Activated CD4-positive, alpha-beta T cell treated with anti-CD3 and anti-CD28 coated beads, Interleukin-2, amount 50 U/mL, for 1 hour (primary cell): ENCODE measurements at places on chromosomes 13 and 19.
A peak's percentile ranks its signal among the peaks of the same experiment; 100 is the strongest.

DNA sequence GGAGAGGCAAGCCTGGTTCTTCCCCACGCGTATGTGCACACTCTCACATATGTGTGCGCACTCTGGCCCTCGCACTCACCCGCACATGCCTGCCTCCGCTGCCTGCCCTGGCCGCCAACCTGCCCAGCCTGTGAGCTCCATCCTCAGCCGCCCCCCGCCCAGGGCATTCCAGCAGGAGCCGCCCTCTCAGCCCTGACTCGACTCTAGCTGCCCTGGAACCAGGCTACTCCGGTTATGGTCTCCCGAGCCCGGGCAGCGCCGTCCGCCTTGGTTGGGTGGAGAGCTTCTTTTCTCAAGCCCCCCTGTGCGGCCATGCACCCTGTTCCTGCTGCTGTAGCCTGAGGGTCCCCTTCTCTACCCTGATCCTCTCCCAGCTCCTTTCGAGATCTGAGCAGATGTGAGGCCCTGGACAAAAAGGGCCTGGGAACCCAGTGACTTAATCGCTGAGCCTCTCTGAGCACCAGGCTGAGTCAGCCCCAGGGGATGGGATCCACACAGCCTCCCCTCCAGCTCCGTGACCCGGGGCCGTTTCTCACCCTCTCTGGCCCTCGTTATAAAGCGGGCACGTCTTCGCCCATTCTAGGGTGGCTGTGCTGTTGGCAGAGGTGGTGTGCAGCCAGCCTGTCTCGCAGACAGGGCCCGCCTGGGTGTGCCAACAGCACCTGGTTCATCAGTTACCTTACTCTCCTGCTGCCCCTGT lies 191.5 kb downstream of the TEX29 start:
- no peak for DNase-seq

- no peak for DNase-seq
Measured at GRCh38 chr13:113224486-113224885, 15.1 kb downstream of the CUL4A start.

GRCh38 chr19:20279516-20279915 lies 112.5 kb downstream of the ZNF486 start:
- no peak for DNase-seq

DNA sequence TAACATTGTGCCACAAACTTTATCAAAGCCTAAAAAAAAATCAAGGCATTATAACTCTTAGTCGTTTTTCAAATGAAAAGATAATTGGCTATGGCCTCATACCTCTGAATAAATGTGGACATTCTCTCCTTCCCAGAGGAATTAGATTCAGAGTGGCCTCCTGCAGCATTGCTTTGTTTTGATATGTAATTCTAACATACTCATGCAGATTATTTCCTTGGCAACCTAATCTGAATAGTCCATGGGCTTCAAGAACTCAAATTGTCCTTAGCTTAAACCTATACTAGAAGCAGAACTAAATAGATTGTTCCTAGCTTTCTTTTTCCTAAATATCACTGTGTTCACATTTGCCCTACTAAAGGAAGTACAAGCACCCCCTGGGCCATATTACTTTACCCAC lies 1146.9 kb downstream of the OLFM4 start:
- DNase-seq: no peak

DNA sequence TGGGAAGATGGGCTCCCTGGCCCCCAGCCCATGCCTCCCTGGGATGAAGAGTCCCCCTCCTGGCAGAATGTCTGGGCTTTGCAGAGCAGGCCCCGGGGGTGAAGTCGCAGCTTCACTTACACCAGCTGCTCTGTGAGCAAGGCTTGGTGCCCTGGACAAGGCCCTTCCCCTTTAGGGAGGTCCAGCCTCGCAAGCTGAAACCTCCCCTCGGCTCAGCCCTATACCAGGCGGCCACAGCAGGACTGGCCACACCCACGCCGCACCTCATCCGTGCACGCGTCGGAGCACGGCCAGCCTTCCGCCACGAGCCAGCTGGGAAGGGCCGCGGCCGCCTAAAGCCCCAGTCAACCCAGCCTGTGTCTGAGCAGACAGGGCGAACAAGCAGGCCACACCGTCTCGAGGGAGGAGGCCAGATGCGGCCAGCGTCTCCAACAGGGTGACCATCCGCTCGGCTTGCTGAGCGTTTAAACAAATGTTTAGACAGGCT lies 83.2 kb upstream of the MCF2L start:
- DNase-seq: no peak

GRCh38 chr19:50465986-50466705 lies 10.2 kb upstream of the EMC10 start:
- DNase-seq: no peak

DNA sequence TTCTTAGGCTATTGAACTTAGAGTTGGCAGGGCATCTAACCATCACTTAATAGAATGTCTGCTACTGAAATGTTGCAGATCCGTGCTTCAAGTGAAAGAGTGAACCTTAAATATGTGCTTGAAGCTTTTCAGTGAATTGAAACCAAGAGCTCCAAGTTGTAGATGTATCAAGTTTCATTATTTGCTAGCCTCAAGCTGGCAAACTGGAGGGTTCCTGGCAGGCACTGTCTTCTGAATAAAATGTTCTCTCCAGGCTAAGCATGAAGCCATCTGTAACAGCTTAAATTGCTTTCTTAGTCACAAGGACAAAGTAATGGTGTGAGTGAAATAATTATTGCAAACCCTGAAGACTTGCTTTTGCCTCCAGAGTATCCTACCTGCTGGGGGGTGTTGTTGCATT lies 415.0 kb upstream of the SPRY2 start:
- DNase-seq: no peak

DNA sequence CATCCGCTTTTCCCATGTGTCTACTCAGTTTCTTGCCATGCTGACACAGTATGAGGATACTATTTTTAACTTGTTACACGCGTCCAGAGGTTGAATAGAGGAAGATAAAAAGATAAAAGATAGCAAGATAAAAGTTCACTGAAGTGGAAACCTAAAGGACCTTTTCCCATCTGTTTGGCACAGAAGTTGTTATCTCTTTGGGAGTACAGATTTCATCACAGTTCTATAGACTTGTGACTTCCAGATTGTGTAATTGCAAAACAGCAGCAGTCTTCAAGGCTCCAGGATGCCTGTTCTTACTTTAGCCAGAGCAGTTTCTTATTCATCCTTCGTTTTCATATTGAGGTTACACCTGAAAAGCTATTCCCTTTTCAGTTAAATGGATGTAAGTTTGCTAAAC lies 369.2 kb downstream of the GPC5 start:
- no peak for DNase-seq

DNA sequence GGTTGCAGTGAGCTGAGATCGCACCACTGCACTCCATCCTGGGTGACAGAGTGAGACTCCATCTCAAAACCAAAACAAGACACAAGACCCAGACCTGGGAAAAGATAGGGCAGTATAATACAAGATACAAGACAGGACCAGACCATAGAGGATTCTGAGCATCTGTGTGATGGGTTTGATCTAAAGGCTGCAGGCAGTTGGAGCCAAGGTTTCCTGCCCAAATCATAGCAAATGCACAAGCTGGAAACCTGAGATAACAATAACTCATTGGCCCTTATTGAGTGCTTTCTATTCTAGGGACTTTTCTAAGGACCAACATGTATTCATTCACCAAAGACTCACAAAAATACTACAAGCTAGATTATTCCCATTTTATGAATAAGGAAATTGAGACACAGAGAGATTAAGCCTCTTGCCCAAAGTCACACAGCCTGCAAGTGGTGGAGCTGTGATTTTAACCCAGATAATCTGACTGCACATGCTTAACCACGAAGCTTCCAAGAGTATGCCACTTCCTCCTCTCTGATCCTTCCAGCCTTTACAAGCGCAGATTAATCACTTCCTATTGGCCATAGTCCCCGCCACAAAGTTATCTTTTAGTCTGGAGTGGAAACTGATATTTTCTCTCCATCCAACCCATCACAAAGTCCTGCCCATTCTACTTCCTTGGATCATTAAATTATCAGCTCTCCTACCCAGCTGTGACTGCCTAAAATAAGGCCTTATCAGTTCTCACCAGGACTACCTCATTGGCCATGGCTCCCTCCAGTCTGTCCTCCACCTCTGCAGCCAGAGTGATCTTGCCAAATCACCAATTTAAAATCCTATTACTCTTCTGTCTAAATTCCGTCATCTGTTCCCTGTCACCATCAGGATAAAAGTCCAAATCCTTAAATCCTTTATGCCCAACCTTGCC lies 147.2 kb downstream of the FLT1 start:
- no peak for DNase-seq

DNA sequence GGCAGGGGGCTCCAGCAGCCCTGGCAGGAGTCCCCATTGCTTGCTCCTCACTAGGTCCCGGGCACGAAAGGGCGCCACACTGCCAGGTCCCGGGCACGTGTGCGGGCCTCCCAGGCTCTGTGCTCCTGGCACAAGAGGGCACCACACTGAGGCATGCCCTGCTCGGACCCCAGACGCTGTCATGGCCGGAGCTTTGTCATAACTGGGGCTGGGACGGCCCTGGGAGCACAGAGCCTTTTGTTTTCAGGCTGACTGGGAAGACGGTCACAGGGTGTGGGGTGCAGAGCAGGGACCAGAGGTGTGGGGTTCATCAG lies 7.4 kb downstream of the BSG start:
- no peak for DNase-seq

DNA sequence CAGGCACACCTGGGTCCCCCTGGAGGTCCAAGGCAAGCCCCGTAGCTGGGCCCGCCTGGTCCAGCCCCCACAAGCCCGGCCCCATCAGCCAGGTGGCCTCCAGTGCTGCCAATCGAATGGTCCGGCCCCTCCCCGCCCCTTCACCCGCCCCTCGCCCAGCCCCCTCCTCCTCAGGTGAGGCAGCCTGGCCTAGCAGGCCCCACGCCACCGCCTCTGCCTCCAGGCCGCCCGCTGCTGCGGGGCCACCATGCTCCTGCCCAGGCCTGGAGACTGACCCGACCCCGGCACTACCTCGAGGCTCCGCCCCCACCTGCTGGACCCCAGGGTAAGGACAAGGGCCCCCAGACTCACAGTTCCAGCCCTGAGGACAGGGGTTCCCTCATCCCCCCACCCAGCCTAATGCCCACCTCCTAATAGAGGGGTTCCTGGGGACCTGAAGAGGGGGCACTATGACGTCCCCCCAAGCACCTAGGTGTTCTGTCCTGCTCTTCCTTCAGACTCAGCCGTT lies at the start of gene HPN:
TSS of gene HPN (plus strand) at position 174 of the 508 bp plus-strand sequence. CDS start 786 bp downstream, outside the sequence.
- DNase-seq: no peak

DNA sequence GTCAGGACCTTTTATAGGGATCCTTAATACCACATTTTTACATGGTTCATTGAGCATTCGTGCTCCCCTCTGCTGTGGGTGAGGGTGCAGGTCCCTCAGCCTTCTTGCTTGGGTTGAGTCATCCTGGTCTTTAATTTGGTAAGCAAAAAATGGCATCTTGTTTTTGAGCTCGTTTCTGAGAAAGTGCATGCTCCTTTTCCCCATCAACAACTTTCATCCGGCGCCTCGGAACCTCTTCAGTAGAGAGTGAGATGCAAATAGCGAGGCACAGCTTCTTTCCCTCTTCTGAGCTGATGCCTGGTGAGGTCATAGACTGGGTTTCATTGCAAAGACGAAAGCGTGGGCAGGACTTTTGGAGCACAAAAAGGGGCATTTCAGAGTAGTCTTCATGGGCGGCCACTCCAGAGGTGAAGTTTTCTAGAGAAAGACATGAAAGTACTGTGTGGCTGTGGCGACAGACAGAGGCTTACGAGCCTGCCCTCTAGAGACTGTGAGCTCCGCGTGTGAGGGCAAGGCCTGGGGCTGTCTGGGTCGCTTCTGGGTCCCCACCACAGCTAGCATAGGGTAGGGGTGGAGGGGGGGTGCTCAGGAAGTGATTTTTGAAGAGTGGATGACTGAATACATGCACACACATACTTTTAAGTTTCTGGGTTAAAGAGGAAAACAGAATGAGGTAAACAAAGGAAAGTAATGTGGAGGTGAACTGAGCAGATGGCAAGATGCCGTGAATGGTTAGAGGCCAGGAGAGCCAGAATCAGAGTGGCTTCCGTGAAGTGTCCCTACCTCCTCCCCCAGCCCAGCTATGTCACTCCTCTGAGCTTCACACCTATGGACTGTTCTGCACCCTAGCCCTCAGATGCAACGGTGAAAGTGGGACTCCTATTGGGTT lies 44.3 kb downstream of the BBC3 start:
- peak; percentile 80 for DNase-seq

DNA sequence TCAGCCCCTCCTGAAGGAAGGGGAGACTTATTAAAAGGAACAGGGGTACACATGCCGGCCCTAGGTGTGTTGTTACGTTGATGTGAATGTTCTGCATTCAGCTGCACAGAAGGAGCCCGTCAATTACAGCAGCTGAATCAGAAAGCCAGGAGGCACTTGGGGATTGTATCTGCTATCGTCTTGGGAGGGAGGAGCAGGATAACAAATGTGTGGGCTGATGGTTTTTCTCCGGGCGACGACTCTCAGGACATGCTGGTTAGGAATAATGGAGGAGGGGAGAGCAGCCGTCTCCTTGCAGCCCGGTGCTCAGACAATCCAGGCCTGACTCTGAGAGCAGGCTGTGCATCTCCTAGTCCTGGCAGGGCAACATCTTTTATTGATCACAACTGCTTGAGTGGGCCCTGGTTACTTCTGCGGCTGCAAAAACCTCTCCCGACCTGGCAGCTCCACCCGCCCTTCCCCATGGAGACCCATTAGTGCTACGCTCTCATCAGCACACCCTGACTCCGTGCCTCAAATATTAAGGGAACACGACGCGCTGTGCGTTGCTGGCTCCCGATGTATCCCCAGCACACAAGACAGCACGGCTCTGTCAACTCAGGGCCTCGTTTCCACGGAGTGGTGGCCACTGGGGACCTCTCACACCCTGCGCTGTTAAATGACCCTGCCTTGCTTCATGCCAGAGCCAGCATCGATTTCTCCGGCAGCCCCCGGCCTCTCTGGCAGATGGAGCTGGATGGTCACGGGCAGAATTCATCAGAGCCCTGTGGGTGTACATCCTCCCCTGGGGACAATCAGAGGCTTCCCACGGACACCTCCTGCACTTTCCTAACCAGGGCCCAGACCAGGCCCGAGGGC lies 25.3 kb downstream of the PEPD start:
- no peak for DNase-seq

GRCh38 chr13:25295228-25295627 lies 6.2 kb upstream of the NUP58 start:
- no peak for DNase-seq

GRCh38 chr13:73938372-73939070 lies 195.7 kb downstream of the KLF12 start:
- no peak for DNase-seq

- DNase-seq: no peak
Measured at GRCh38 chr13:100088273-100088643, 635 bp upstream of the PCCA start.

- peak; percentile 82 for DNase-seq
Measured at GRCh38 chr19:12933287-12934072, at the start of gene FARSA. FARSA (minus strand) TSS chr19:12933711; CDS start chr19:12933696, 15 bp downstream.

- DNase-seq: peak; percentile 76
Measured at GRCh38 chr19:17346109-17346671, 8.8 kb downstream of the GTPBP3 start.

- DNase-seq: no peak
Measured at GRCh38 chr13:23673354-23673753, 103.1 kb downstream of the TNFRSF19 start.

DNA sequence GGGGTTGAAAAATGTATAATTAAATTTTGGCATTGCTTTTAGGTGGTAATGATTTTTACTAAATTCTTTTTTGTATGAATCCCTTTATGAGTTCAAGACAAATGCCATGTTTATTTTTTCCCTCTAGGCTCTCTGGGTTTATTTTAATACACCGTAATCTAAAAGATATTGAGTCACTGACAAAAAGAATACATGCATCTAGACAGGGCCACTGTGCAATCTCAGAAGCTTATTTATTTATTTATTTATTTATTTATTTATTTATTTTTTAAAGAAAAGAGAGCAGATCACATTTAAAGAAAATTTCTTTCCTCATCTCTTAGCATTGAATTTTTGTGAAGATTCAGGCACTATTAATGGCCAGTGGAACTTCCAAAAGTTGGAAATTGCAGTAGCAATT lies 283.9 kb upstream of the SLC10A2 start:
- no peak for DNase-seq
